ENCODE measurements at places on chromosomes 13 and 19.

- DNase-seq = no peak
These were observed 11.3 kb downstream of the JAK3 start for GRCh38 chr19:17836530-17836929.

GRCh38 chr13:98575009-98575903 is 1.7 kb downstream of the STK24 start:
- no peak for DNase-seq

DNA sequence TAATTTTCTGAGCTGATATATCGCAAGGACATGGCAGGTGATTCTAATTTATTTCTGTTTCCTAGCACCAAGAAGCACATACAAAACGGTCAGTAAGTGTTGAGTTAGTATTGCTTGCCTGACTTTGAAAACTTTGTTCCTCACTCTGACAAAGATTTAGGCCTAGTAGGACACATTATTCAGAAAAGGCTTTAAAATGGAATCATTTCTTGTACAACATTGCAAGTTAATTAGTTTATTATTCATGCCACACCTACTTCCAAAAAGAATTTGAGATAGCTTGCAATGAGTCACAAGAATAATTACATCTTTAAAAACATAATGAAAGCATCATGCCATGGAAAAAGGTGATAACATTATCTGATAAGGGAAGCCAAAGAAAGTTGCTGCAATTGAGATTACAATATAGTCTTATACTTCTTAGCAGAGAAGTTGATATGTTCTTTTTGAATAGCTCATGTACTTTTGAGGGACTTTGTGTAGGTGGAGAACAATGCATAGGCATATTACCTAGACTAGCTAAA is 474.2 kb downstream of the KLF5 start:
- no peak for DNase-seq

DNA sequence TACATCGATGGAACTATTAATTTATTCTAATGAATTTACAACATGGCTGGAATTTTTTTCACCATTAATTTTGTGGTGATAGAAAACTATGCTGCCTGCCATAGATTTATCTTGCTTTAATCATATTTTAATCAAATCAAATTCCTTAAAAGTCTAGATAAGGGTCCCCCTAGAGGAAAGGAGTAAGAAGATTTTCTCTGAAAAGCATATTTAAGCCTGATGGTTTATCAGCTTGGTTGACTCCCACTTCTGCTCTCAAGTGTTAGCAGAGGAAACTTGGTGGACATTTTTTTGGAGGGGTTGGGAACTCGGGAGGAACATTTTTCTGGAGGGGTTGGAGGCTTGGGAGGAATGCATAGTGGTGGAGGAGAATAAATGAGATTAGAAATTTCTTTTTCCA is 253.3 kb downstream of the KCNRG start:
- no peak for DNase-seq

DNA sequence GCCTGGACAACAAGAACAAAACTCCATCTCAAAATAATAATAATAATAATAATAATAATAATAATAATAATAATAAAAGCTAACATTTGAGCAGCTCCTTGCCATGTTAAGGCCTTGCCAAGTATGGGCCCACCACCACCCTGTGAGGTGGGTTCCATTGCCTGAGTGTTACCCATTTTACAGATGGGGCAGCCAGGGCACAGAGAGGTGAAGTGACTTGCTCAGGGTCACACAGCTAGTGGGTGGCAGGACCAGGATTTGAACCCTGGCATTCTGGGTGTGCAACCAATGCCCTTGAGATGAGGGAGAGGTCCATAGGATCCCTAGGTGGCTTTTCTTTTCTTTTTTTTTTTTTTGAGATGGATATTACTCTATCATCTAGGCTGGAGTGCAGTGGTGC is 29.5 kb downstream of the ZSWIM4 start:
- DNase-seq = no peak

- DNase-seq = no peak
These were observed 21.7 kb upstream of the DOCK9 start for GRCh38 chr13:98999639-98999952.
